ENCODE measurements at places on chromosomes 2 and 18.

DNA sequence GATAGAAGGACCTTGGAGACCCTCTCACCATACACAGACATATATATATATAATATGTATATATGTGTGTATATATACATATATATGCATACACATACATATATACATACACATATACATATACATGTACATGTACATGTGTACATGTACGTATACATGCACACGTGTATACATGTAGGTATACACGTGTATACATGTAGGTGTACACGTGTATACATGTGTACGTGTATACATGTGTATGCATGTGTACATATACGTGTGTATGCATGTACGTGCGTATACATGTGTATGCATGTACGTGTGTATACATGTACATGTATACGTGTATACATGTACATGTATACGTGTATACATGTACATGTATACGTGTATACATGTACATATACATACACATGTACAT lies 54.5 kb downstream of the DPP10 start:
- no peak for DNase-seq

GRCh38 chr2:149365931-149366583 lies 35.7 kb downstream of the LYPD6 start:
- peak; percentile 19 for DNase-seq

- DNase-seq = no peak
Measured at GRCh38 chr2:27806311-27807059, 35.0 kb downstream of the MRPL33 start.

- no peak for DNase-seq
Measured at GRCh38 chr2:56682397-56682760, 498.6 kb downstream of the CCDC85A start.

- no peak for DNase-seq
Measured at GRCh38 chr2:5515693-5516092, 176.5 kb upstream of the SOX11 start.

- no peak for DNase-seq
Measured at GRCh38 chr18:9435041-9435440, 40.3 kb upstream of the RALBP1 start.

DNA sequence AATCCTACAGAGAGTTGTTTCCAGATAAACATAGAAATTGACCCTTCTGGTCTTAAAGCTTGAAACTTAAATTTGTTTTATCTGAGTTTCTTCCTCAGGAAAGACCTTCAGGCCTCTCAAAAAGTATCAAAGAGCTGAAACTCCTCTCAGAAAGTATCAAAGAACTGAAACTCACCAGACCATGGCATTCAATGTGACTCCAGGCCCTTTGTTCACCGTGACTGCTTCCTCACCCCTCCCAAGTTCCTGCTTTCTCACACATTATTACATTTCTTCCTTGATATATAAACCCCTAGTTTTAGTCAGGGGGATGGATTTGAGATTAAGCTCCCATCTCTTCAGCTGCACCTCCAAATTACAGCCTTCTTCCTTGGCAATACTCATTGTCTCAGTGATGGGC lies 6.0 kb downstream of the ANKMY1 start:
- no peak for DNase-seq

DNA sequence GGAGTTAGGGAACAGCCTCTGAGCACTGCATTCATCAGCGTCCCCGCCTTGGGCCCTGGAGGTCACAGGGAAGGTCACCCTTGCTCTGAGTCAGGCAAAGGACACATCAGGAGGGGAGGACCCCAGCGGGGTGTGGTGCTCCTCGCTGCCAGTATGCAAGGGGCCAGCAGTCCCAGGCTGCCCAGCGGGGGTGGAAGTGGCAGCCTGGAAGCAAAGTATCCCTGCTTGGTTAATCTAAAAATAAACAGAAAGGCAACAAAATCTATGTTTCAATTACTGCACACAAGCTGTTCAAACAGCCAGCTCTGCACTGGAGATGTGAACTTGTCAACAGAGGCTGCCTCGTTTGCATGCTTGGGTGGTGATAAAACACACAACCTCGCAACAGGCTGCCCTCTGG lies 164.1 kb downstream of the KLHL29 start:
- DNase-seq = no peak

GRCh38 chr2:226575928-226576327 lies 223.7 kb downstream of the IRS1 start:
- DNase-seq = peak; percentile 59

GRCh38 chr2:239392688-239393387 lies 8.0 kb downstream of the HDAC4 start:
- DNase-seq = no peak

DNA sequence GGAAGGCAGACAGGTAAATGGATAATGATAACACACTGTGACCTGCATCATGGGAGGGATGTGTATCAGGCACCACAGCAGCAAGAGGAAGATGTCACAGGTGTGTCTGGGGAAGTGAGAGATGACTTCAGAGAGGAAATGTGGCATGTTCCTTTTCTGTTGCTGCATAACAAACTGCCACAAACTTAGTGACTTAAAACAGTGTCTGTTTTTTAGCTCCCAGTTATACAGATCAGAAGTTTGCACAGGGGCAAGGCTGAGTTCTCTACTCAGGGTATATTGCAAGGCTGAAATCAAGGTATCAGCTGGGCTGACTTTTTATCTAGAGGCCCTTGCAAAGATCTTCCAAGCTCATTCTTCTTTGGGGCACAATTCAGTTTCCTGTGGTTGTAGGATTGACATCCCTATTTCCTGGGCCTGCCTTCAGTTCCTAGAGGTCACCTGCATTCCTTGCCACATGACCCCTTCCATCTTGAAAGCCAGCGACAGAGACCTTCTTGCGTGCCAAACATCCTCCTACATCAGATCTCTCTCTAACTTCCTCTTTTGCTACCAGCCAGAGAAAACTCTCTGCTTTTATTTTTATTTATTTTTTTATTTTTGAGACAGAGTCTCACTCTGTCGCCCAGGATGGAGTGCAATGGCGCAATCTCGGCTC lies 2.1 kb upstream of the MAP3K2 start:
- DNase-seq = no peak

GRCh38 chr2:175461839-175462238 lies 280.3 kb upstream of the ATP5MC3 start:
- DNase-seq = no peak

DNA sequence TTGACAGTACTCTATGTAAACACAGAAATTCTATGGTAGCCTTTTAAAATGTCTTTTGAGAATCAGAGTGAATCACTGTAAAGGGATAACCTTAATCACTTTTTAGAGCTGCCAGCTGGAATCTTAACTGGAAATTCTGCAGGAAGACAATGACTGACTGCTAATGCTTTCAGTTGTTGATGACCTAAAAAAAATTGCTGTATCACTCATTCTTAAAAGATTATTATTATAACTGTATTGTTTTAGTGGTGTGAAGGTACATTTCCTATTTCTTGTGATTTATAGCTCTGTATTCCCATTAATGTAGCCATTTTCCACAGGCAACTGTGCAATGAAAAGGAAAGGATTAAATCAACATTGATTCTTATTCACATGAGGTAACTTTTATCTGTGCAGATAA lies 260.5 kb downstream of the CALCRL start:
- DNase-seq = peak; percentile 34

- peak; percentile 55 for DNase-seq
Measured at GRCh38 chr2:127165539-127165935, 54.6 kb downstream of the CYP27C1 start.
